ENCODE measurements at places on chromosomes 11 and 22. TPM values are rescaled to one million over a fixed set of nuclear protein-coding genes. Genes with fewer than 3 reads are reported as not detected.

PDGFB gene
- 1.2 TPM for total RNA-seq

GRCh38 chr11:75262961-75263852, 22.6 kb downstream of the TPBGL start:
- no peak for DNase-seq

GRCh38 chr11:64851831-64852351, 7.4 kb upstream of the CDC42BPG start:
- no peak for DNase-seq

DNA sequence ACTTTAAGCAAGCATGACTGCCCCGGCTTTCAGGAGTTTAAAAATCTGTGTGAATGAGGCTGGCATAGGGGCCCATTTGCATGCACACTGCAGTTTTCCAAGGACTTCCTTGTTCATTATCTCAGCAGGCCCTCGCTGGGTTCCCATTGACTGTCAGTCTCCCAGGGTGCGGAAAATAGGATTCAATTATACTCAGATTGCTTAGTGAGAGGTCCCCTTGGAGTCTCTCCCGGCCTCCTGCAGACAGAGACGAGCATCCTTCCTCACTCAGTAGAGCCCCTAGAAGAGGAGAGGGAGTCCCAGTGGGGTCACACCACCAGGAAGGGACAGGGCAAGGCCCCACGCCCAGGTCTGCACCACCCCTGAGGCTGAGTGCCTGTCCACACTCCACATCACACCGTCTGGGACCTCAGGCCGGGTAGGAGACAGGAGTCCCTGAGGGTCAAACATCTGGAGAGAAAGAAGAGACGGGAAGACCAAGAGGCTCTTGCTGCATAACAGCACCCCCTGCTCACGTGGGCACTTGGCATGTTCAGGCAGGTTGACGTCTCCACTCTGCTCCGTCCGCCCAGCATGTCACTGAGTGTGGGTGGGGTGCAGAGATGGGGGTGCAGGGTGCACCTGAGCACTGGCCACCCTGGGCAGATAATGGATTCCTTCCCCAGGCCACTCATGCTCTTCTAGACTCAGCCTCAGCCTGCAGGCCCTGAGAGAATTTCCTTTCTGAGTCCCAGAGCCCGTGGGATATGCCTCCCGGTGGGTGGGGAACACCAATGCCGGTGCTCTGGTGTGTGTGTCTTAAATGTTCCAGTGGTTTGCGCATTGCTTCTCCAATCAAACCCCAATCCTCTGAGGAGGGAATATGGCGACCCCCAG, 58.8 kb downstream of the MCM5 start:
- DNase-seq = no peak

- no peak for DNase-seq
These were observed 32.3 kb upstream of the OR56A1 start for GRCh38 chr11:6062691-6063358.

DNA sequence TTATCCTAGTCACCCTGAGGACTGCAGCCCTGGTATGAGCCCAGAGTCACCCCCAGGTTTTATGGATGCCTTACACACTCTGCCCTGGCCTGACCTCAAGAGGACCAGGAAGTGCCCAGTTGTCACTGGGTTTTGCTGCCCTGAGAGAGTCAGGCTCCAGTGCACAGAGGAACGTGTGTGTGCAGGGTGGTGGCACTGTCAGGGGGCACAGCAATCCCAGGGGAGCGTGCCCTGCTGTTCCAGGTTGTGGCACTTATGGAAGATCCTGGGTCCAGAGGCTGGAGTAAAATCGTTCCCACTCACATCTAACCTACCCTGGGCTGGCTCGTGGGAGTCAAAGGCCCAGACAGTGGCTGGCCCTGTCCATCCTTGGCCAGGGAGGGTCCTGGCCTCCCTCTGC, 7.6 kb downstream of the APOBEC3A start:
- no peak for DNase-seq

TKFC gene
- total RNA-seq = 41.4 TPM

PAAF1 gene
- total RNA-seq = 11.7 TPM

CRYBB3 gene
- not detected for total RNA-seq

TAGLN gene
- 622 TPM for total RNA-seq

FOSL1 gene
- 257 TPM for total RNA-seq

DNA sequence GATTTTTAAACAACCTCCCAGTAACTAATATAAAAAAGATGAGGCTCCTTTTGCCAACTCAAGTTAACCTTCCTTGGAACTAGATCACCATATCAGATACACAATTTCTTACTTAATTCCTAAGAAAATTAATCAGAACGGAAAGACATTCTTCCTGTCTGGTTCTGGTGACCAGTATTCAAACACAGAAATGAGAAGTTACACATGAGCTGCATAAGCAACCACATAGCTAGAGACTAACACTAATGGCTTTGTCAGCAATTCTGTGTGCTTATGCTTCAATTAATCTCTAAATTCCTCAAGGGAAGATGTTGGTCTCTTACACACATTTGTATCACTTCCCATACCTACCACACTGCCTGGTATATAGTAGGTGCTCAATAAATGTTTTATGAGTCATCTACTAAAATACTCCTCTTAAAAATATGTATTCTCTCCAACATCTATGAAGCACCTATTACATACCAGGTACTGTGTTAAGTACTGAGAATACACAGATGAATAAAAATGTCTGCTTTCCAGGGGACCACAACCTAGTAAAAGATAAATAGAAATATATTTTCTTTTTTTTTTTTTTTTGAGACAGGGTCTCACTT, 54.5 kb downstream of the GAB2 start:
- no peak for DNase-seq

DNA sequence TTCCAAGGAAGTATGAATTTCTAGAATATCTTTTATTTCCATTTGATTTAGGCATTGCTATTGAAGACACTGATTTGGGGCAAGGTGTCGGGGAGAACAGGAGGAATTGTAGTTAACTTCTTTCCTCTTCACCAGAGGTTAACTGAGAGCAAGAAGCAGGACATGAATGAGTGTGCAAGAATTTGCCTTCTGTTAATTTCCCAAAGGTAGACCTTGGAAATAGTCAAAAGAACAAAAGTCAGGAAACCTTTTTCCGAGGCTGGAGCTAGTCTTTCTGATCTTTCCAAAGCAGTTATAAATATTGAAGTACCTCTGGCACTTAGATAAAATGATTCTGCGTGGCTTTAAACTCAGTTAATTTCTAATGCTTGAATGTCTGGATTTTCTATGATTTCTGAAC, 66.9 kb downstream of the MTMR3 start:
- DNase-seq = no peak

DNA sequence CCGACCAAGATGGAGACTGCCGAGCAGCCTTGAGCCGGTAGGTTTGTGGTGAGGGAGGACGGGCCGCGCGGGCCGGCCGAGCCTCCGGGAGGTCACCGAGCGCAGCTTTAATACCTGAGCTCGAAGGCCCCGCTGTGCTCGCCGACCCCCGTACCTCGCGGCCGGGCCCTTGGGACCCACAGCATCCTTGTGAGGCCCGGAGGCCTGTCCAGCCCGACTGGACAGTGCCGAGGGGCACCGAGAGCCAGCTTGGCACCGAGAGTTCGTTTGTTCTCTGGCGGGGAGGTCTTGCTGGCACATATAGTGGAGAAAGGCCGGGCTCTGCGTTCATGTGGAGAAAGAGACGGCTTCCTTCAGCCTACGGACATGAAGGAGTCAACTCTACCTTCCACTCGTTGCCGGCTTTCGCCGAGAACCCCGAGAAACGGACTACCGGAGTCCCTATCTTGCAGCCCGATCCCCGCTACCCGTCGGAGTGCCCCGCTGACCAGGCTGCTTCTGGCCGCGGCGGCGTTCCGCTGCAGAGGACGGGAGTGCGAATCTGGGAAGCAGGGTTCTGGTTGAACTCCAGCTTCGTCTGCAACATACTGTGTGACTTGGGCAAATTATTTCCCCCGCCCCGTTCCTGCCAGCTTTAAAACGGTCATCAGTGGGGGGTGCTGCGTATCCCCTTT, 349 bp downstream of the TSSC4 start:
- DNase-seq = no peak

DNA sequence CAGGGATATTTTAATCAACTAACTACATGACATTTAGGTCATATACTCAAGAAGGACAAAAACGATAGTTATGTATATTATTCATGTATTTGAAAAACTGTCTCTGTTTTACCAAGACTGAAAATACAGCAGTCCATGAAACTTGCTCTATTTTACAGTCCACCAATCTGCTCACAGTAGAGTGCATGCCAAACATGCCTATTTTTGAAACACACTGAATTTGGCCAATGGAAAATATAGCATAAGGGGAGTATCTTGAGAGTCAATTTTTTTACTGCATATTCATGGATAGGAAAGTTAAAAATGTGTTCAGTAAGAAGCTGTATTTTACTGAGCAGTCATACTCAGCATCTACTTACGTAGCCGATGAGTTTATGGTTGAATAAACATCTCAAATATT, 621.2 kb upstream of the CHORDC1 start:
- no peak for DNase-seq

DNA sequence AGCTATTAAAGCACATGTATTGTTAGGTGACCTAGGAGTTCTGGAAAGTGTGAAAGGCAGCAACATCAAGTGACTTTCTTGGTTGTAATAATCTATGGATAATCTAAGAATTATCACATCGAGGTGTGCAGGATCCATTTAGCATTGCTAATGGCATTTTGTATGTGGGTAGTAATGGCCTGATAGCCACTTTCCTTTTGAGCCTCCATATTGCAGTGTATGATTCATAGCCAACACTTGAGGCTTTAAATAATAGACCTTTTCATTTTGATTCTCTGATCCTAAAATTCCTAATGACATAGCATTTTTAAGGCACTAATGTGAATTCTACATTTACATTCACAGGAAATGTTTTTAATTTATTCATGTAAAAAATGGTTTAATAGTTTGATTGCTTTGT, 759.4 kb downstream of the NELL1 start:
- DNase-seq = no peak

PLEKHB1 gene
- total RNA-seq = 0.46 TPM

PTPRJ gene
- total RNA-seq = 1.4 TPM

GRCh38 chr11:126607776-126608541, 252.5 kb downstream of the ST3GAL4 start:
- DNase-seq = no peak

DNA sequence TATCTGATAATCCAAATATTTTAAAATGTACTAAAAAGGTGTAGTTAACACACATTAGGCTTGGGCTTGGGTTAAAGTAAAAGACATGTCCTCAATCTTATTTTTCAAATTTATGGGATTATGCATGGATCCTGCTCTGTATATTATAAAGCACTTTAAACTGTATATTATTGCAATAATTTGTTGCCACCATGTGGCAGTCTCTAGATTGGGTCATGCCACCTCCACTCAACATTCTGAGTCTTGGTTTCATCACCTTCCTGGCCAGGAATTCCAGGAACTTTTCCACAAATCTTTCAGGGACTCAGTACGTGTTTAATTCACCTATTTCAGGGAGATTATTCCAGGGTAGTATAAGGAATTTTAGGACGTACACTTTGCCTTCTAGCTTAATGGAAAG, 695.5 kb downstream of the FAM181B start:
- no peak for DNase-seq

DNA sequence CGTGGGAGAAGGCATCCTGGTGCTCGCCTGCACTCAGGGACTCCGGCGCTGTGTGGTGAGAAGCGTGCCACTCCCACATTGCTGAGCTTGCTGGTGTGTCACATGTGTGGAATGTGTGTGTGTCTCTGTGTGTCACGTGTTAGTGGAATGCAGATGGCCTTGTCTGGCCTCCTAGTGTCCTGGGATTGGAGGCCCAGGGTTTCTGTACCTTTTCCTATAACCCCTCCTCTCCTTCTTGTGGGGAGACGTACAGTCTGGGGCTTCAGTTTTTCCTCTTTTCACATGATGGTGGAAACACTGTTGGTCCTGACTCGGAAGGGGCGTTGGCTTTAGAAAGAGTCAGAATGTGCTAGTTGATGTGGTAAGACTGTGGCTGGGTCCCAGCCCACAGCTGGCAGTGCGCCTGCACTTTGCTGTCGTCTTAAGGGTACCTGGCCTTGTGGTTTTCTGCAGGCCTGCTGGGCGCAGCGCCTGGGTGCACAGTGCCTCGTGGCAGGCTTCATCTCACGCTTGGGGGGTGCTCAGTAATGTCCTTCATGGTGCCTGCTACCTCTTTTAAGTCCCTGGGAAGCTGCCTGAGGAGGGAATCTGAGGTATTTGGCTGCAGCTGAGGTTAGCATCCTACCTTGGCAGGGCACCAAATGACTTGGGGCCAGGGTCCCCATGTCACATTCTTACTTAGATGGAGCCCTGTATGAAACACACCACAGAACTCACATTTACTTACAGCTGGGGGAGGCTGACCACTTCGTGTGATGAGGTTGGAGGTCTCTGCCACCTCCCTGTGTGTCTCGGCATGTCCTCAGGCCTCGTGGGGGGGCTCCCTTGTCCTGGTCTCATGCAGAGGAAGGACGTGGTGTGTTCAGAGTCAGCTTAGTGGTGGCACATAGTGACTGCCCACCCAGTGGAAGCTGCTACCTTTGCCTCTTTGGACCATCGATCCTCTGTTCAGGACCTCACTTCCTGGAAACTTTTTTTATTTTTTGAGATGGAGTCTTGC, 61.9 kb downstream of the MED15 start:
- DNase-seq = peak; percentile 97

- DNase-seq = no peak
These were observed 61.3 kb upstream of the NARS2 start for GRCh38 chr11:78635814-78636506.

- no peak for DNase-seq
These were observed 6.7 kb downstream of the USP2 start for GRCh38 chr11:119374632-119375336.

GRCh38 chr22:40310768-40311120, 35.6 kb upstream of the ADSL start:
- no peak for DNase-seq

CCDC73 gene
- not detected for total RNA-seq

DNA sequence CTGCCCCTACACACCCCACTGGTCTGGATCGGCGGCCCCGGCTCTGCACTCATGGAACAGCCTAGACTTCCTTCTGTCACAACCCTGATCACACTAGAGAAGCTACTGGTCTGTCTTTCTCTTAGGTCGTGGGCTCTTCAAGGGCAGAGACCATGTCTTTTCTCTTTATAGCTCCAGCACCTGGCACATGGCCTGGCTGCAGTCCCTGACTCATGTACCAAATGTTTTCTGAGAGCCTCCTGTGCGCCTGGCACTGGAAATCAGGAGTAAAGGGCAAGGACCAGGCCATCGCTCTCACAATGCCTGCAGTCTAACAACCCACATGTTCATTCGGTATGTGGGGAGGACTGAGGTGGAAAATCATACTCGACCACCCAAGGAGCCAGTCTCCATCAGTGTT, 7.5 kb downstream of the ASCC2 start:
- peak; percentile 27 for DNase-seq

DNA sequence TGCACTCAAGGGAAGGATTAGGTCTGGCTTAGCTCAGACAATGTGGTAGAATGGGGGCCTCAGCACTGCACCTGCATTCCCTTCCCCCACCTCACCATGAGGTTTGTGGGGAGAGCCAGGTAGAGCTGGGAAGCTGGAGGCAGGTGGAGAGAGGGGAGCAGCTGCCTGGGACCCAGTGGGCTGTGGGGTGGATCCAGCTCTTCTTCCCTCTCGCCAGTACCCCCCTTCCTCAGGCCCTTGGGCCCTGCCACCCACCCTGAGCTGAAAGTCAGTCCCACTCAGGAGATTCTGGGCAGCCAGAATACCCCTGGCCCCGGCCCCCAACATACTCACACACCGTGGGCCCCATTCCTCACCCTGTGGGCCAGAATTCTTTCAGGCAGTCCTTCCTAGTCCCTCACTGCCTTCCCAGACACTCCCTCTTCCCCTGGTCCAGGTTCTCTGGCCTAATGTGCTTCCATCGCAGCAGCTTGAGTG, 3.1 kb upstream of the POLD4 start:
- no peak for DNase-seq

GRCh38 chr11:3115321-3115720, 49.8 kb downstream of the OSBPL5 start:
- peak; percentile 42 for DNase-seq

- no peak for DNase-seq
These were observed at the start of gene B3GAT1 for GRCh38 chr11:134412203-134413042. TSS of gene B3GAT1 (minus strand) at chr11:134412242. CDS start at chr11:134387659, 24,583 bp downstream.
